ENCODE measurements at places on chromosomes 6 and 20. TPM values are rescaled to one million over a fixed set of nuclear protein-coding genes. Genes with fewer than 3 reads are reported as not detected.

DNA sequence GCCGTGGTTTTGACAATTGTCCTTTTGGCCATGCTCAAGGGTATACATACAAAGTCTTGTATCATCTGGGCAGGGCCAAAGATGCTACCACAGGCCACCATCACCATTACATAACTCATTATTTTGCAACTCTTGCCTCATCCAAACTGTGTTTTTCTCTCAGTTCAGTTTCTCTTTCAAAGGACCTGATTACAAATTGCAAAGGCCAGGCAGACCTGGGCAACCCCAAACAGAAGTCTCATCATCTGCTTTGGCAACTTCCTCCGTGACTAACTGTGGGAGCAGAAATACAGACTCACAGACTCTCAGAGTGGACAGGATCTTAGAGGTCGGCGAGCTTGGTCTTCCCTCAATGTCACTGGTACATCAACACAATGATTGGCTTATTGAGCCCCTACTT is 117.8 kb upstream of the NEDD9 start:
- DNase-seq, result no peak

DNA sequence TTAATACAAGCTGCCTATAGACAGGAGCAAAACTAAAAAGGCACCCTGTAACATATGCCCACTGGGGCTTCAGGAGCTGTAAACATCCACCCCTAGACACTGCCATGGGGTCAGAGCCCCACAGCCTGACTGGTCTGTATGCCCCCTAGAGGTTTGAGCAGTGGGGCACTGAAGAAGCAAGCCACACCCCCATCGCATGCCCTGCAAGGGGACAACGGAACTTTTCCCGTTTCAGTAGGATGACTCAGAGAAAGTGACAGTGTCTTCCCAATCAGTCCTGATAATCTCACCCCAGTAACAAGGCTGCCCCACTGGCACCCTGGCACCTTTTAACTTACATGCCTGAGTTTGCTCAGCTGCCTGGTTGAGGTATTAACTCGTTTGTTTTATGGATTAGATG is 35.9 kb downstream of the BEND3 start:
- DNase-seq, result no peak

GRCh38 chr6:150631283-150631983 is 31.7 kb downstream of the PLEKHG1 start:
- DNase-seq, result no peak

DNA sequence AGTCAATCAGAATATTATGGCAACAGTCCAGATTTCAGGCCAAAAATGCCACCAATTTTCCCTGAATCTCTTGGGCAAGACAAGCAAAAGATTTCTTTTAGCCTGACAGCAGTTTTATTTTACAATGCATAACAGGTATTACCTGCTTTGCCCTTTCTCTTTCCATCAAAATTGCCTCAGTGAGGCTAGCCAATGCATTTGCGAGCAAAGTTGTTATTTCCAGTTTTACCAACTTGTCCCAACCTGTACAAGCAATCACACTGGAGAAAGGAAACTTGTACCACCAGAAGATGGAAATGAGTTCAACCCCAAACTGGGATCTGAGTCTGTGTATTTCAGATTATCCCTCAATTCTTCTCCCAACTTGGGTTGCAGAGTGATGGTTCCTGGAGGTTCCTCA is 279.9 kb upstream of the CDYL start:
- DNase-seq, result no peak

SCRT2 gene
- total RNA-seq, result not detected

GSTA2 gene
- total RNA-seq, result not detected

FAM209B gene
- not detected for total RNA-seq
